ENCODE measurements at places on chromosomes 12 and 14. TPM values are rescaled to one million over a fixed set of nuclear protein-coding genes. Genes with fewer than 3 reads are reported as not detected.

NTN4 gene
- not detected for total RNA-seq

PRICKLE1 gene
- 0.05 TPM for total RNA-seq

DNA sequence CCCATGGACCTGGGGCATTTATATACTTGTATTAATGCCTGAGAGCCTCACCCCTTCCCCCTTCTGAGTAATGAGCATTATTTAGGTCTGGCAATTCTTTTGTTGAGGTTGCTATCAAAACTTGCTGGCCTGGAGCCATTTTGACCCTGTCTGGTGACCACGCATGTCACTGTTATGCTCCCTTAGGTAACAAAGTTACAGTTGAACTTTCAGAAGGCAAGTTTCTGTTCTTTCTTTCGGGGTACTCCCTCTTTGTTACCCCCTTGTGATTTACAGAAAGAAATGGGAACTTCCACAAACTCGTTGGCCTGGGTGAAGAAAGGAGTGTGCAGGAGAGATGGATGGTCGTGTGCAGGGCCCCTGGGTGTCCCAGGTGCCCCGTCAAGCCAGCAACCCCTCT, 305.4 kb downstream of the DPF3 start:
- H3K27me3 ChIP-seq = peaks cover 27% of the 10 kb centered on the region
- DNase-seq = no peak
- no peak overlapping the region for H3K27ac ChIP-seq
- peaks cover 52% of the 10 kb centered on the region for H3K36me3 ChIP-seq
- H3K4me1 ChIP-seq = peaks cover 45% of the 10 kb centered on the region
- H3K4me3 ChIP-seq = no peak overlapping the region

GRCh38 chr12:30909349-30910037, 17.1 kb upstream of the TSPAN11 start:
- no peak overlapping the region for H3K4me3 ChIP-seq
- no peaks in the 10 kb centered on the region for H3K36me3 ChIP-seq
- no peak overlapping the region for H3K27ac ChIP-seq

DNA sequence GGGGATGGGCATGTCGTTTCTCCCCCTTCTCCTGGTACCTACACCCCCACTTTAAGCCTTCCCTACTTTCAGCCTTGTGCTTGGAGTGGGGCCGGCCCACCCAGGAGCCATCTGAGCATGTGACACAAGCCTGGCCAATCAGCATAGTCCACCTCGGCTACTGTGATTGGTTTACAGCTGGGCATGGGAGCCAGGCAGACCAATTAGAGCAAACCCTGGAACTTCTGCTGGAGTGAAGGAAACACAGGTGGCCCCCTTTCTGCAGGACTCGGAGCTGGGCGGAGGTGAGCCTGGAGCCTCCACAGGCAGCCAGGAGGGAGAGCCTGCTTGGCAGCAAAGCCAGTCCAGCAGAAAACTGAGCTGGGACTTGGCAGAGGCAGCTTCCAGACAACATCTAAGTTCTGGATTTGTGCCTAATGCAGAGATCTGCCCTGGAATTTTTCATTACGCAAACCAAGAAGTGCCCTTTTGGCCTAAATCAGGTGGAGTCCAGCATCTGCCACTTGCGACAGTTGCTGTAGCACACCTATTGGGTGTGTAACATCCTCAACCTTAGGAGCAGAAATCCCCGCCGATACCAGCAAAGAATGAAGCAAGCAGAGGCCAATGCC, 59.5 kb downstream of the SCARB1 start:
- no peaks in the 10 kb centered on the region for H3K4me1 ChIP-seq
- DNase-seq = no peak
- peaks cover 6% of the 10 kb centered on the region for H3K36me3 ChIP-seq

GRCh38 chr14:59439256-59439965, 25.8 kb downstream of the GPR135 start:
- no peak for DNase-seq
- H3K27ac ChIP-seq = no peak overlapping the region
- H3K27me3 ChIP-seq = peaks cover 2% of the 10 kb centered on the region
- H3K4me3 ChIP-seq = no peak overlapping the region
- peaks cover 3% of the 10 kb centered on the region for H3K36me3 ChIP-seq
- peaks cover 11% of the 10 kb centered on the region for H3K4me1 ChIP-seq

DNA sequence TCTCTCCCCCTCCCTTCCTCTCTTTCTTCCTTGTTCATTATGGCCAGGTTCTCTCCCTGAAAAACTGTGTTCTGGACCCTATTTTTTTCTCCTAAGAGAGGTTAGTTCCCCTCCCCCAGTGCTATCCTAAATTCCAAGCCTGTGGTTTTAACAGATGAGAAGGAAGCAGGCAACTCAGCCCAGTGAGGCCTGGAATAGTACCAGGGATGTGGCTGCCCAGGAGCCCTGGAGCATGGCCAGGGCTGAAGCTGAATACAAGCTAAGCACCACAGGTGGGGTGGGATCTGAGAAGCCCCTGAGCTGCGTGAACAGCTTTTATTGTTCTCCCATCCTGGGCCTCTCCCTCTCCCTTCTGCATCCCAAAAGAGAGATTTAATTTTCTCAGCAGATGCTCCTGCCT, 1581.3 kb upstream of the TMEM132C start:
- DNase-seq = no peak
- H3K36me3 ChIP-seq = no peaks in the 10 kb centered on the region
- no peaks in the 10 kb centered on the region for H3K27me3 ChIP-seq
- no peaks in the 10 kb centered on the region for H3K4me1 ChIP-seq

- no peak overlapping the region for H3K27ac ChIP-seq
- H3K27me3 ChIP-seq = no peaks in the 10 kb centered on the region
- peaks cover 77% of the 10 kb centered on the region for H3K36me3 ChIP-seq
- H3K4me1 ChIP-seq = peaks cover 11% of the 10 kb centered on the region
- no peak for DNase-seq
Measured at GRCh38 chr12:121331248-121331647, 21.0 kb downstream of the ANAPC5 start.

DNA sequence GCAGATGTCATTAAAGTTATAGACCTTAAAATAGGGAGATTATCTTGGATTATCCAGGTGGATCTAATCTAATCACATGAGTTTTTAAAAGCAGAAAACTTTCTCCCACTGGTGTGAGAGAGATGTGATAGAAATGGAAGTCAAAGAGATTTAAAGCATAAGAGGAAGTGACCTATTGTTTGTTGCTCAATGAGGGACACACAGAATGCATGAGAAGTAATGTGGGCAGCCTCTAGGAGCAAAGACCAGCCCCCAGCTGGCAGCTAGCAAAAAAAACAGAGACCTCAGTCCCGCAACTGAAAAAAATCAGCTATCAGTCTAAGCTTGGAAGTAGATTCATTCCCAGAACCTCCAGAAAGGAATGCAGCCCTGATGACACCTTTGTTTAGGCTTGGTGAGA, 24.6 kb upstream of the ANP32D start:
- no peak for DNase-seq
- no peaks in the 10 kb centered on the region for H3K36me3 ChIP-seq
- no peak overlapping the region for H3K4me3 ChIP-seq

- DNase-seq = no peak
- no peak overlapping the region for H3K27ac ChIP-seq
- peaks cover 12% of the 10 kb centered on the region for H3K27me3 ChIP-seq
- no peaks in the 10 kb centered on the region for H3K36me3 ChIP-seq
- H3K4me1 ChIP-seq = peaks cover 4% of the 10 kb centered on the region
- no peak overlapping the region for H3K4me3 ChIP-seq
Measured at GRCh38 chr12:111267144-111267543, 101.8 kb downstream of the PHETA1 start.

GRCh38 chr12:101878243-101878821, 952 bp downstream of the DRAM1 start:
- no peak for DNase-seq
- peaks cover 16% of the 10 kb centered on the region for H3K4me1 ChIP-seq
- peaks cover 2% of the 10 kb centered on the region for H3K36me3 ChIP-seq
- peak overlapping the region; percentile 91 for H3K27ac ChIP-seq

DNA sequence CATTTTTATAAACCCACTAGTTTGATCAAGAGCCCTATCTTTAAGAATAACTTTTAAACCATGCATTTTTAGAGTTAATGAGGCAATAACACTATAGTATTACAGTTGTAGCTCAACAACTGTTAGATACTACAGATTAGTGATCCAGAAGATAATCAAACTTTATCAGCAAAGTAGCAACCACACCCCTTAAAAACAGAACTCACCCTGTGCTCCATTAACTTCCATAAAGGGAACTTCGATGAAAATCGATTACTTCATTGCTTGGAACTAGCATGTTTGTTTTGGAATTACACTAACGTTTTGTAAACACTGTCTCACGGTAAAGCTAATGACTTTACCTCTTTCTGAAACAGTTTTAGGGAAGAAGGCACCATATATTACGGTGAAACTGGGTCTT, 1.4 kb downstream of the SGPP1 start:
- peaks cover 6% of the 10 kb centered on the region for H3K36me3 ChIP-seq
- peak overlapping the region; percentile 97 for H3K4me3 ChIP-seq
- DNase-seq = no peak
- peaks cover 5% of the 10 kb centered on the region for H3K27me3 ChIP-seq

- H3K4me3 ChIP-seq = peak overlapping the region; percentile 12
- H3K4me1 ChIP-seq = peaks cover 60% of the 10 kb centered on the region
- H3K36me3 ChIP-seq = peaks cover 61% of the 10 kb centered on the region
- peak; percentile 75 for DNase-seq
- H3K27me3 ChIP-seq = no peaks in the 10 kb centered on the region
Measured at GRCh38 chr12:94174576-94174975, 26.2 kb downstream of the PLXNC1 start.

DNA sequence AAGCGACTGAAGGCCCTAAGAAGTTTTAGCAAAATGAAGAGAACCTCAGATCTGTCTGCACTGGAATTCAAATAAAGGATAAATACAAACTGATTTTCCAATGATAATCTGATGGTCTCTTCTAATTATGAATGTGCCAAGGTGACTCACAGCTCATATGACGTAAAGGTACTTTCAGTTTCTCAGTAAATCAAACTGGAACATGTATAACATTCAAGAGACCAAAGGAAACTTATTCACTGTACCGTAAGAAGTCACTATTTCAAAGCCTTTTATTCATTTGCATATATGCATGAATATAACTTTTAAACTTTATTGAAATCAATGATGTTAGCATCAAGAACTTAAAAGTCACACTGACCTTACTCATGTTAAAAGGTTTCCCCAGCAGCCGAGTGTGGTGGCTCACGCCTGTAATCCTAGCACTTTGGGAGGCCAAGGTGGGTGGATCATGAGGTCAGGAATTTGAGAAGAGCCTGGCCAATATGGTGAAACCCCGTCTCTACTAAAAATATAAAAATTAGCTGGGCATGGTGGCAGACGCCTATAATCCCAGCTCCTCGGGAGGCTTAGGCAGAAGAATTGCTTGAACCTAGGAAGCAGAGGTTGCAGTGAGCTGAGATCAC, 52.2 kb downstream of the ATXN2 start:
- peaks cover 34% of the 10 kb centered on the region for H3K36me3 ChIP-seq
- H3K4me1 ChIP-seq = peaks cover 13% of the 10 kb centered on the region
- H3K4me3 ChIP-seq = peak overlapping the region; percentile 15
- H3K27ac ChIP-seq = peak overlapping the region; percentile 28
- H3K27me3 ChIP-seq = no peaks in the 10 kb centered on the region
- DNase-seq = no peak

DNA sequence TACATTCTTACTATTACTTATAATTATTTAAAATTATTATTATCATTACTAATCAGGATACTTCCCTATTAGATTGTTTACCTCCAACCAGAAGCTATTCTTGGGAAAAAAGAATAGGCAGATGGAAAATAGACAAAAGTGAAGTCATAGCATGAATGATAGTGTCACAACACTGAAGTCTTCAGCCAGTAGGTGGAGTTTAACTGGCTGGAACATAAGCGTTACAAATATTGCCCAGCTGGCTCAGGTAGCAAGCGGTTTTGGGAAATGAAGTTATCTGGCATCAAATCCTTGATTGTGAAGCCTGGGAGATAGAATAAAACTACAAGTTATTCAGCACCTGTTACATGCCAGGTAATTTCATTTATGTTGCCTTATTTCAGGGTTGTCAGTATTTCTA, 762.9 kb downstream of the C12orf50 start:
- H3K4me3 ChIP-seq = no peak overlapping the region
- H3K36me3 ChIP-seq = no peaks in the 10 kb centered on the region
- no peak overlapping the region for H3K27ac ChIP-seq
- H3K4me1 ChIP-seq = no peaks in the 10 kb centered on the region
- H3K27me3 ChIP-seq = no peaks in the 10 kb centered on the region
- no peak for DNase-seq

GRCh38 chr12:6606331-6607131, 648 bp downstream of the CHD4 start:
- H3K36me3 ChIP-seq = peaks cover 42% of the 10 kb centered on the region
- DNase-seq = peak; percentile 65
- H3K4me3 ChIP-seq = no peak overlapping the region

Data from activated CD8-positive, alpha-beta T cell treated with anti-CD3 and anti-CD28 coated beads, Interleukin-2, amount 10 ng/mL, durations not matched to agents 7 days and 5 days (primary cell).